ENCODE measurements at places on chromosomes 16 and 17.
A peak's percentile ranks its signal among the peaks of the same experiment; 100 is the strongest.

- no peak for DNase-seq
Measured at GRCh38 chr16:72300892-72301291, 128.9 kb upstream of the PMFBP1 start.

DNA sequence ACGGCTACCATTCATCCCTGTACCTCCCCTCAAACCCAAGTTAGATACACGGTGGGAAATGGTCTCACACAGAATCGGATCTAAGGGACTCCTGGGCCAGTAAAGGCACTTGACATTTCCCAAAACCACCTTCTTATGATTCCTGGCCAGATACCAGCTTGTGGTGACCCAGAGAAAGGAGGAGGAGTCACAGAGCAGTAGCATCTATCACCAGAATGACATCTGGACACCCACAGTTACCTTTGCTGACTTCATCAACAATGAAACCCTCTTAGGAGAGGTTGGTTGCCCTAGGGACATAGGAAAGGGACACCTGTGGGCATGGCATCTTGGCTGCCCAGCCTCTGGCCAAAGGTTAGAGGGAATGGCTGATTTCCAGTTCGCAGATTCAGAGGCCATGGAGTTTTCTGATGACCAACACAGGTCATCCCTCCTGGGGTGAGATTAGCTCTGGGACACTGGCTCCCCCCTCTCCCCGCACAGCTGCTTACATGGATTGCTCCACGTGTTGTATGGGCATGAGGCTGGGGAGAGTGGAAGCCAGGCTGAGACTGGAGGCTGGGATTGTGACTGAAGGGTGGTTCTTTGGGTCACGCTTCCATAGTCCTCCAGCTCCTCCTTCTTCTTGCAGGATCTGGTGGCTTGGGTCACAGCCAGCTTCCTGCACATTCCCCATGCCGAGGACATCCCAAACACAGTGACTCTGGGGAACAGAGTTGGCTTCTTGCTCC, 1.4 kb upstream of the AOC3 start:
- no peak for DNase-seq

DNA sequence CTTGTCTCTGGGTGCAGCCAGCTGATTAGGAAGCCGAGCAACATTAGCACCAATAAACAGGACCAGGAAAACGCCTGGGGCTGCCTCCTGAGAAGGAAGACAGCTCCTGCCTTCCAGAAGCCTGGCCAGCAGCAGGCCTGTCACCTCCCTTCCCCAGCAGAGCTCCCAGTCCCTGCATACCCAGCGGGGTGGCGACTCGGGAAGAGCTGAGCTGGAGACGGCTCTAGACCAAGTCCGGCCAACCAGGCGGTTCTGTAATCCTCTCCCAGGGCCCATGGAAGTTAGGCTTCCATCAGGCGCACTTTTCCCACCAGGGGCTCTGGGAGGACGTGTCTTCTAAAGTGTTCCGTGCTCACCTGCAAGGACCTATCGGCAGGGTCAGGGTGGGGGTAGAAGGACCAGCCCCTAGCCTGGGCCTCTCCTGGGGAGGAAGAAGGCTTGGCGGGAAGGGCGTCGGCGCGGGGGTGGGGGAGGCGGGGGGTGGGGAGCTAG, 12.0 kb upstream of the CLUH start:
- no peak for DNase-seq

- DNase-seq = no peak
Measured at GRCh38 chr16:14187517-14188338, 116.6 kb downstream of the MRTFB start.

DNA sequence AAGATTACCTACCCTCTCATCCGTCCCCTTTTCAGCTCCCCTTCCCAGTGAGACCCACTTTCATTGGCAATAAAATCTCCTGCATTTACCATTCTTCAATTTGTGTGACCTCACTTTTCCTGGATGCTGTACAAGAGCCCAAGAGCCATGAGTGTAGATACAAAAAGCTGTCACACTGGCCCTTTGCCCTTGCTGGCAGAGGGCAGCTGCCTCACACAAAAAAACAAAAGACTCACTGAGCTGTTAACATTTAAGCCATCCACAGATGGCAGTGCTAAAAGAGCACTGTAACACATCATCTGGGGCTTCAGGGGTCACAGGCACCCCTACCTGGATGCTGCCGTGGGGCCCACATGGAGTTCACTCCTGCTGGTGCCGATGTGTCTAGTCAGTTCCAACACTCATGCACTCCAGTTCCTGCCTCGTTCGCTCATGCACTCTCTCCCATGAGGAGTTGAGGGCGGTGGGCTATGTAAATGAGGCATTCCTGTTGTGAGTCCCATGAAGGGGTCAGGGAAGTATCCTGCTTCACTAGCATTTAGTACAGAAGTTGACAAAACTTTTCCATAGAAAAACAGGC, 123.1 kb downstream of the CA10 start:
- DNase-seq = no peak

GRCh38 chr17:48014595-48015111, 22.9 kb downstream of the COPZ2 start:
- DNase-seq = no peak

DNA sequence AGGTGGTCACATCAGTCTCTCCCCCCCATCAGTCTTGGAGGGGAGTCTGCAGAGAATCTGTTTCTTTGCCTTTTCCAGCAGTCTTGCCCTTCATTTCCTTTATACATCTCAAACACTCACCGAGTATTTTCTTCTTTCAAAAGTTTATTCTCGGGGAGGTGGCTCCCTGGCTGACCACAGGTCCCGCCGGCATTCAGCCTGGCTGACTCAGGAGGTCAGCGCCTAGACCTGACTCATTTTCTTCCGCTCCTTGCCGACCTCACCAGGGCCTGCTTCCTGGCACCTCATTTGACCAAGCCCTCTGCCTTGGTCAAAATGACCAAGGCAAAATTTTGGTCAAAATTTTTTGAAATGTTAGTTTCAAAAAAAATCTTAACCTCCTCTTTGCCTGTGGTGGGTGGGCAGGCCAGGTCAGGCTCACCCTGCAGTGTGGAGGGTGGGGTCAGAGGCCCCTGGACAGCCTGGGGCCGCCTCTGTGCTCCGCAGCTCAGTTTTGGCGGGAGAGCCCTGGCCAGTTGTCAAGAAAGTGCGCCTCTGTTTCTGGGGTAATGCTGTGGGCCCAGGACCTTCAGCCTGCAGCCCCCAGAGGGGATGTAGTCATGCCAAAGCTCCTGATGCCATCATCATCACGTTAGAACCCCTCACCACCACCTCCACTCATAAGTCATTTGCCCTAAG, 165.6 kb downstream of the SPECC1 start:
- no peak for DNase-seq

GRCh38 chr16:77993111-77993985, 29.0 kb upstream of the CLEC3A start:
- no peak for DNase-seq

DNA sequence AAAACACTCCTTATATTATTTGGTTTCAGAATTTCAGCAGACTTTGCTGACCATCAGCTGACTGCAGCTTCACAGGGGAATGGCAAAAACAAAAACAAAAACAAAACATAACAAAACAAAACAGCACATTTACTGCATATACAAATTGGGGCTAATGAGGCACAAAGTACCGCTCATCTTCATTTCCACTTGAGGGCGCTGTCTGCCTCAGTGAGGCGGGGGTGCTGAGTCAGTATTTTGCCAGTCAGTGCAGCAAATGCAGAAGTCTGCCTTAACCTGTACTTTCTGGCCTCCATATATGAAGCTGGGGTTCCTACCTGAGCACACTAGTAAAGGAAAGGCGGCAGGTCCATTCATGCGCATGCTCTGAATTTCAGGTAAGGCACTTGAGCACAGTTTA, 13.5 kb upstream of the DYNLRB2 start:
- DNase-seq = peak; percentile 56

DNA sequence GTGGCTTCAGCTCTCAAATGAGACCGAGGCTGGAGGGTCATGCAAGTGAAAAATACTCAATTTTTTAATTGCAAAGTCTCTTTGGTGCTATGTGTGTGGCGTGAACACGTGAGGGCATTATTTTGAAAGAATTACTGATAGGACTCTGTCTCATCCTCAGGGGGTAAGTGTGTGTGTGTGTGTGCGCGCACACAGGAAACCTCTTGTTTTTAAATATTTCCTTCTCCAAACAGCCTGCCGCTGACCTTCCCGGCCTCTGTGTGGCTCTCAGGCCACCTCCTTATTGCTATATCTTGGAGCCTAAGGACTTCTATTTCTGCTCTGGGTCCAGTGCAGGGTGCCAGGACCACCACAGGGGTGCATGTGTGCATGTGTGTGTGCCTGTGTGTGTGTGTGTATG, 99.7 kb downstream of the CMIP start:
- DNase-seq = no peak

GRCh38 chr17:55462711-55463110, 41.1 kb upstream of the MMD start:
- no peak for DNase-seq

DNA sequence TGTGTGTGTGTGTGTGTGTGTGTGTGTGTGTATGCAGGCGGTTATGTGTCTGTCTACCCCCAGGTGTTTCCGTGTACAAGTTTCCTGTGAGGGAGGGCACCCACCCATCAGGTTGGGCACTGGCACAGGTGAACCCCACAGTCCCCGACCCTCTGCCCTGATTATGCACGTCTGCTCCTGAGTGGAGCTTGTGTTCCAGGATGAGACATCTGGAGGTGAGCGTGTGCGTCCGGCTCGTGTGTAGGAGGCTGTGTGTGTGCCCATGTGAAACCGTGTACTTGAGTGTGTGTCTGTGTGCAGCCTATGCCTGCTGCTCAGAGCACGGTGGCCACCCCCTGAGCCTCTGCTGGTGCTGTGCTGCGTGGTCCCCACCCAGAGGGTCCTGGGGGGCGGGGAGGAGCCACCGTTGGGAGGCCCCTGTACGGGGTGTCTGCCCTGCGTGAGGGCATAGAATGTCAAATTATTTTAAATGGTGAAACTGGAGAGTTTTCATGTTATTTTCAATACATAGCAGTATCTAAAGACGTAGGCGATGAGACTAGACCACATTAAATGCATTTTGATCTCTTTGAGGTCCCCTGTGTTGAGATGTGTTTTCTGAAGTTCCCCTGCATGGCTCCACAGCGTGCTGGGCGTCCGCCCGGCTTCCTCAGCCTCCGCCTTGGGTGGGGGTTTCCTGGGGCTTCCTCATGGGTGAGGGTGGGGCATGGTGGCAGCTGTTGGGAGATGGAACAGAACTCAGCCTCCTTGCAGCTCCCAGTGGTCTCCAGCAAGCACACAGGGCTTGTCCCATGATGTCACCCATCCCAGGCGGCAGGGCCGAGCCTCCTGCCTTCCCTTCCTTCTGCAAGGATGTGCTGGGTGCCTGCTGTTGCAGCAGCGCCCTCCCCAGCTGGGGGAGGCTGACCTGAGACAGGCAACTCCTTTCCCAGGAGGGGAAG, 43.4 kb downstream of the KCNJ12 start:
- DNase-seq = no peak

DNA sequence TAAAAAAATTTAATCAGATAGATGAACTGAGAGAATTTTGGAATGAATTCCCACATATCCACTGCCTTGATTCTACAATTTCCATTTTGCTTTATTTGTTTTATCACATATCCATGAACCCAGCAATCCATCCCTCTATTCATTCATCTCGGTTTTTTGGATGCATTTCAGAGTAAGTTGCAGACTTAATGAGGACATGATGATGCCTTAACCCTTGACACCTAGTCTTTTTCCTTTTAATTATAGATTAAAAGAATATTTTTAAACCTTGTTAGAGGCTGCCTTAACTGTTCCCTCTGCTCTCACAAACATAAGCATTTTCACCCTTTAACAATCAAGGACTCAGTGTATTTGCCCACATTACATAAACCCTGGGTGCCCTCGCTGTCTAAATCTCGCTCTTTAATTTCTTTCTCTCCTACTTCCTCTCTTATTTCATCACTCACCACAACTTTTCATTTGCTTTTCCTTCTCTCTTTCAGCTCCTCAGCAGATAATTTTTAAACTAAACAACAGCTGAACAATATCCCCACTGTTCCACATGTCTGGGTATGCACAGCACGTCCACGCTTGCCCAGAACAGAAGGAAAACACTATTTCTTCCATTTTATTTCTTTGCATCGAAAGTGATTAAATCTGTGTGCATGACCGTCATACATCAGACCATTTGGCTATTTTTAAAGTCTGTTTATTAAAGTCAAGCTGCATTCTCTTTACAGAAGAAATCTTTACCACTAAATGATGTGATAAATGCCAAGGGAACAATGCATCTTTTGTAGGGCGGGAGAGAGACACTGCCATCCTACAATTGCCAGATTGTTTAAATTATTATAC, 39.9 kb downstream of the IQCK start:
- DNase-seq = peak; percentile 7

GRCh38 chr16:85216522-85217375, 104.5 kb upstream of the CIBAR2 start:
- no peak for DNase-seq

DNA sequence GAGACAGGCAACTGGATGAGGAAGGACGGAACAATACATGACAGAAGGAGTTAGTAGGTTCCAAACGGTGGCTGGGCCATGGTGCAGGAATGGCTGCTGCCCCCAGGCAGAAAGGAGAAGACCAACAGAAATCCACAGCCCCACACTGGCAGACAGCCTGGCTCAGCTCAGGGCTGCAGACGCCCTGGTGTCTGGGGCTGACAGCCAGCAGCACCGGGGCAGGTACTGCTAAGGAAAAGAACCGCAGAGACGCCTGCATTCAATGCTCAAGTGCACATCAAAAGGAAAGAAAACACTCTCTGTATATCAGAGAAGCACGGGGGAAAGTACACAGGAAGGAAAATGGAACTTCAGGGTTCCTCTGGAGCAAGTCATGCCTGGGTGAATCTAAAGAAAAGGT, 53.4 kb downstream of the GAS7 start:
- no peak for DNase-seq

- no peak for DNase-seq
Measured at GRCh38 chr17:70787721-70788300, 618.5 kb downstream of the KCNJ2 start.
